HTR-8/SVneo (cell line): ENCODE measurements at places on chromosomes 1 and 21.

GRCh38 chr1:167439301-167439988 is 78.9 kb downstream of the CD247 start:
- peak; percentile 31 for DNase-seq

DNA sequence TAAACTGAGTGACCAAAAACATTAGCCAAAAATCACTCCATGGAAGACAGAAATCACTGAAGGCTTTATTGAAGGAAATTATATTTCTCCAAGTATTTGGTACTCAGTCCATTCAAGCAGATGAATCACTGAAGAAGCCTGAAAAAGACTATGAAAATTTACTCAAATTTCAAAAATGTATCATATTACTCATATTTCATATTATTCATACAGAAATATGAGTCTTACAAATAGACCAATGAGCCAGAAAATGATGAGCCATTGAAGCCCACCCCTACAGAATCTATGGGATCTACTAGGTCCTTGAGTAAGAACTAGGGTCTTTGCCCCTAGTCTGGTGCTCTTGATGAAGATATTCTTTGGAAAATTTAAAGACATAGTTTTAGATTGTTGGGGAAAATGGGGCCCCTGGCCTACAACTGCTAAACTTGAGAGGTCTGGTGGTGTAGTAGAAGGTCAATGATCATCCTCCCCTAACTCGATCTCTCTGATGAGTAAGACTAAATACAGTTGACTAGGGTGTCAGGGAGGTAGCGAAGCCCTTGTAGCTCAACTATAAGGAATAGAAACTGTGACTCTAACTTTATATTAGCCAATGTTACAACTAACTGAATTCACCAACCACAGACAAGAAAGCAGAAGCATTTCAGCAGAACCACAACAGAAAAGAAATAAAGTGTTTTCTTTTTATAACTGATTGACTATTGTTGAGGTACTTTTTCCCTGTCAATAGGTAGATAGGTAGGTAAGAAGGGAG is 81.0 kb downstream of the NOTCH2 start:
- DNase-seq: no peak

DNA sequence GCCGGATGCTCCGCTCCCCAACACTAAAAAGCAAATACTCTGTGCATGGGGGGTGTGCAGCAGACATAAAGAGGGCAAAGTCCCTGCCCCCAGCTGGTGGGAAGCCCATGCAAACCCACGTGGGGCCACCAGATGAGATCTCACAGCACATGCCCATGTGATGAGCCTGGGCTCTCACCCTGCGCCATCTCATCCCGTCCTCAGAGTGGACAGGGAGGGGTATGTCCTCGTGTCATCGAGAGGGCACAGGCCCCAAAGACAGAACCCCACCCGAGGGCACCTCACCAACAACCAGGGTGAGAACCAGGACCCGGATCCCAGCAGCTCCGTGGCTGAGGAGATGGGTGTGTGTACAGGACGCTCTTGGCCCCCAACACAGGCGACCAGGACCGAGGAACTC is 25.1 kb upstream of the ARHGEF16 start:
- no peak for DNase-seq

DNA sequence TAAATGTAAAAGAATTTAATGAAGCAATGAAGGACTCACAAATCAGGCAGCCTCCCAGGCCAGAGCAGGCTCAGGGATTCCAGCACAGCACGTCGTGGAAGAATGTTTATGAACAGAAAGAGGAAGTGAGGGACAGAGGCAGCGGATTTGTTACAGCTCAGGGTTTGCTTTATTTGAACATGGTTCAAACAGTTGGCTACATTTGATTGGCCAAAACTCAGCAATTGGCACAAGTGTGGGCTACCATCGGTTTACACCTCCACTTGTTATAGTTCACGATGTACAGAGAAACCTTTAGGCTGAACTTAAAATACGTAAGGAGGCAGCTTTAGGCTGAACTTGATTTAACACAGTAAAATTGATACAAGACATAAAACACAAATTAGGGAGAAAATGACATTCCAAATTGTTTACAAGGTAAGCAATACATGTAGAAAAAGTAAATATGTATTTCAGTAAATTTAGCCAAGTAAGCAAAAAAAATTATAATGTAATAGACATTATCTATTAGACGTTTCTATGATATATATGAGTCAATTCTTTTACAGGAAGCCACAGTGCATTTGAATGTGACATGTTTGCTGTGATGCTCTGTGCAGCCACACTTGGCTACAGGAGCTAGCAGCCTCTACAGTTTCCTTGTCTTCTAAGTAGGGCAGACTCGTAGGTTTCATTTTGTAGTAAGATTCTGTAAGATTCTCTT is 126.5 kb downstream of the ADSS2 start:
- DNase-seq: no peak

DNA sequence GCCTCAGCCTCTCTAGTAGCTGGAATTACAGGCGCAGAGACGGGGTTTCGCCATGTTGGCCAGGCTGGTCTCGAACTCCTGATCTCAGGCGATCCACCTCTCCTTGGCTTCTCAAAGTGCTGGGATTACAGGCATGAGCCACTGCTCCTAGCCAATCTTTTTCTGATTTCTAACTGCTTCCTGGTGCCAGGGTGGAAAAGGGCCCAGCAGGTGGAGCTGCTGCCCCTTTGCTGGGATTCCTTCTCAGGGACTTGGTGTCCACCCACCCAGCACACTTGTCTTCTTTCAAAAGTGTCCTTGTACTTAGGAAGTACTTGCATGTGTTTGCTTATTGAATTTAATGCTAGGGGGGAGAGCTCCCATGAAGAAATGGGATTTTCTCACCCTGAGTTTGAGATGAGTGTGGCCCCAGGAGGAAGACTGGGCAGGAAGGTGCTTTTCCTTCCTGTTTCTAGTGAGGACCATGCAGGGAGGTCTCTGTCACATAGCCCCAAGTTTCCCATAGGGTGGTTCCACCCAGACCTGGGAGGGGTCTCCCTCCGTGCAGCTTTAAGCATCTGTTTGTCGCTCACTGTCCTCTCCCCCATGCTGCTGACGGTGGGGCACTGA is 14.2 kb downstream of the UTP11 start:
- no peak for DNase-seq
